Lung (tissue), 17 donors: ENCODE measurements at places on chromosomes 2 and 18. TPM values are rescaled to one million over a fixed set of nuclear protein-coding genes. Genes with fewer than 3 reads are reported as not detected.

The DCDC2C gene
- not detected for polyA plus RNA-seq

The PDE1A gene
- 1.0 TPM for polyA plus RNA-seq

The DHRS9 gene
- polyA plus RNA-seq: 1.5 TPM

The ATP6V1C2 gene
- polyA plus RNA-seq: 0.98 TPM

The PCARE gene
- 0.04 TPM for polyA plus RNA-seq

The ABCG5 gene
- not detected for polyA plus RNA-seq
